ENCODE measurements at places on chromosomes 13 and 19.

GRCh38 chr19:10295847-10296591 lies 6.3 kb downstream of the ICAM5 start:
- no peak for DNase-seq

- DNase-seq, result no peak
Observed at GRCh38 chr13:80083081-80083852, 257.7 kb downstream of the SPRY2 start.

DNA sequence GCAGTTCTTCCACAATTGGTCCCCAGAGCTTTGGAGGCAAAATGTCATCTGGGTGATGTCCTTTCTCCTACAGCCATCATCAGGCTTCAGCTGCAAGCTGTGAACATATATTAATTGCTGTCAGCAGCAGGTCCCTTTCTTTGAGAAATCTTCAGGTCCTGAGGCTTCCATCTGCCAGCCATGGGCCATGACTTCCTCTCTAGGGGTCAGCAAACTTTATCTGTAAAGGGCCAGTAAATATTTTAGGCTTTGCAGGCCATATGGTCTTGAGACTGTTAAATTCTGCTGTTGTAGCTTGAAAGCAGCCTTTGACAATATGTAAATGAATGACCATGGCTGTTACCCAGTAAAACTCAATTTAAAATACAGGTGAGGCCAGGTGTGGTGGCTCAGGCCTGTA lies 27.1 kb downstream of the SERP2 start:
- DNase-seq, result no peak

GRCh38 chr13:72689181-72689696 lies 38.2 kb downstream of the MZT1 start:
- no peak for DNase-seq

- DNase-seq, result no peak
Observed at GRCh38 chr19:39643591-39643990, 12.1 kb upstream of the LGALS16 start.

GRCh38 chr19:14028901-14029300 lies 953 bp downstream of the RLN3 start:
- DNase-seq, result no peak

GRCh38 chr13:72884101-72884500 lies 102.2 kb downstream of the PIBF1 start:
- no peak for DNase-seq

- DNase-seq, result no peak
Observed at GRCh38 chr13:37412241-37412921, 186.2 kb downstream of the POSTN start.

DNA sequence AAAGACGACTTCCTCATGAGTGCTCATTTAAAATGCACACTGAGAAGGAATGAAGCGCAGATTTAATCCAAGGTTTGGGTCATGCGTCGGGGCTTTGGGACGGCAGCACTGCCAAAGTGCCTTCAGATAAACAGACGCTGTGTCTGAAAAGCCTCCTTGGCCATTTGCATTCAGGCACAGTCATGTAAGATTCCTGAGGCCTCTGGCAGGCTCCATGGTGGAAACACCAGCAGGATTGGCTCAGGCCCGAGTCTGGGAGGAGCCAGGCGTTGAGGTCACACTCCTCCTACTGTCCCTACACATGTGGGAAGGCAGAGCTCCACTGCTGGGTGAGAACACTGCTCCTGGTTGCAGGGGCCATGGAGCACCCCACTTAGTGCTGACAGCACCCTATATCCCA lies 113.3 kb upstream of the KL start:
- no peak for DNase-seq

DNA sequence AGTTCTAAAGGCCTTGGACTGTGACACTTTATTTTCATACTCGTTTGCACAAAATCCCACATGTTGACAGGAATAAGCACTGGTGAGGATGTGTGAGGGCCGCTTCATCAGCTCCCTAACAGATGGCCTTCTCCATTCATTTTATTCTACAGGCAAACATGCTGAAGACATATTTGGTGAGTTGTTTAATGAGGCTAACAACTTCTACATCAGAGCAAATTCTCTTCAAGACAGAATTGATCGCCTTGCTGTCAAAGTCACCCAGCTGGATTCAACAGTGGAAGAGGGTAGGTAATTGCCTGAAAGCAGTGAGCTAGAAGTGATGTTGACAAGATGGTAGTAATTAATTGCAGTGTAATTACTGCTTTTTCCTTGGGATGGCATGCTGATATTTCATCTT lies 95.7 kb downstream of the GPR12 start:
- no peak for DNase-seq

- no peak for DNase-seq
Observed at GRCh38 chr13:46665633-46666482, 112.9 kb downstream of the LRCH1 start.

GRCh38 chr19:13906521-13906904 lies 512 bp downstream of the CC2D1A start:
- no peak for DNase-seq

DNA sequence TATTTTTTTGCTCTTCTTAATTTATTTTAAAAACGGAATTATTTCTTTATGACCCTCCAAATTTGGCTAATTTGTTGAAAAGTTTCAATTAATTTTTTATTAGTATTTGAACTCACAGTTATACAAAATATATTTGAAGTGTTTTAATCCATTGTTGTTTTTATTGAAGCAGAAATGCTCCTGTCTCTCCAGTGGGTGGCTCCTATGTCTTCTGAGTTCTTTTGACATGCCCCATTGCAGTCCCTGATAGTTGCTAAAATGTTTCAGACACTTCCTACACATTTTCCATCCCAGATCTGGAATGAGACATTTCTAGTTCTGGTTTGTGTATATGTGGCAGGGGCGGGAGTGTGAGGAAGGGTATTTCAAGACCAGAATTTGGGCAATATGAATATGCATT lies 579.4 kb upstream of the PRR20A start:
- no peak for DNase-seq
